ENCODE measurements at places on chromosomes 3 and 15.

DNA sequence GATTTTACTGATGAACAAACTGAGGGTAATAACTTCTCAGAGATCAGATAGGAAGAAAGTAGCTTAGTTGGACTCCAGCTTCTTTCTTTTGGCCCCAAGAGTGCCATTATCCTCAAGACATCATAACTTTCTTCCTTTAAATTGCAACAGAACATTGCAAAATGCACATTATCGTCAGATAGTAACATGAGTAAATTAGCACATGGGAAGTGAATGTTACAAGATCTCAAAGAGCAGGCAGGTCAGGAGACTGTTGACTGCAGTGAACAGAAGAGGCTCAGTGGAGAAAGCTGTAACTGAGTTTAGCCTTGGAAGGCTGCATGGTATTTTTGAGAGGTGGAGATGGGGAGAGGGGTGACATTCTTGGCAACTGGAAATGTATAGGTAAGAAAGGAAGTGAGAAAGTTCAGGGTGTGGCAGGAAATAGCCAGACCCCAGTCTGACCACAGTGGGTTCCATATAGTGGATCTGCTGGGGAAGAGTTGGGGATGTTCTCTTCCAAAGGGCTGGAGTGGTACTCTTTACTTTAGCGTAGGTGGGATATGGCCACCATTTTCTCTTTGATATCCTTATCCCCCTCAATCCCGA lies 307.7 kb downstream of the RPLP1 start:
- DNase-seq = no peak

- DNase-seq = no peak
These were observed 40.0 kb upstream of the SAMMSON start for GRCh38 chr3:69959581-69959980.

- DNase-seq = no peak
These were observed at the start of gene C15orf62 for GRCh38 chr15:40769274-40770146. Gene C15orf62, plus strand, starts transcription at chr15:40769980. Its CDS starts 516 bp downstream, at chr15:40770496.

GRCh38 chr3:136381051-136381450 lies 130.9 kb downstream of the PCCB start:
- DNase-seq = no peak

- DNase-seq = no peak
These were observed 39.4 kb upstream of the IDH2 start for GRCh38 chr15:90141646-90142045.

- DNase-seq = no peak
These were observed 100.1 kb downstream of the EPHB1 start for GRCh38 chr3:134895181-134895580.

DNA sequence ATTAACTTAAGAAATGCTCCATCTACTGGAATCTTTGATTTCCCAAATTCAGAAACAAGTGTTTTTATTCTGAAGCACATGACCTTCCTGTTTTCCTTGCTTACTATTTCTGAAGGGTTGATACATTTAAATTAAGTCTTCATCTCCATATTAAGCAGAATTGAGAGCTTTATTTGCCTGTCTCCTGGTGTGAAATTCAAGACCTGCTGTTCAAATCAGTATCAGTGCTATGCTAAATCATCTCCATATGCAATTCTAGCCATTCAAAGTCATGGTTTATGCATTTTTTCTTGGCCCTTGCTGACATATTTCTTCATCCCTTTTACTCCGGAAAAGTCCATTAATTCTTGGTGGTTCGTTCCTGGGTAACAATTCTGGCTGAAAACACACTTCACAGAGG lies 195.4 kb downstream of the ATP8B4 start:
- no peak for DNase-seq

DNA sequence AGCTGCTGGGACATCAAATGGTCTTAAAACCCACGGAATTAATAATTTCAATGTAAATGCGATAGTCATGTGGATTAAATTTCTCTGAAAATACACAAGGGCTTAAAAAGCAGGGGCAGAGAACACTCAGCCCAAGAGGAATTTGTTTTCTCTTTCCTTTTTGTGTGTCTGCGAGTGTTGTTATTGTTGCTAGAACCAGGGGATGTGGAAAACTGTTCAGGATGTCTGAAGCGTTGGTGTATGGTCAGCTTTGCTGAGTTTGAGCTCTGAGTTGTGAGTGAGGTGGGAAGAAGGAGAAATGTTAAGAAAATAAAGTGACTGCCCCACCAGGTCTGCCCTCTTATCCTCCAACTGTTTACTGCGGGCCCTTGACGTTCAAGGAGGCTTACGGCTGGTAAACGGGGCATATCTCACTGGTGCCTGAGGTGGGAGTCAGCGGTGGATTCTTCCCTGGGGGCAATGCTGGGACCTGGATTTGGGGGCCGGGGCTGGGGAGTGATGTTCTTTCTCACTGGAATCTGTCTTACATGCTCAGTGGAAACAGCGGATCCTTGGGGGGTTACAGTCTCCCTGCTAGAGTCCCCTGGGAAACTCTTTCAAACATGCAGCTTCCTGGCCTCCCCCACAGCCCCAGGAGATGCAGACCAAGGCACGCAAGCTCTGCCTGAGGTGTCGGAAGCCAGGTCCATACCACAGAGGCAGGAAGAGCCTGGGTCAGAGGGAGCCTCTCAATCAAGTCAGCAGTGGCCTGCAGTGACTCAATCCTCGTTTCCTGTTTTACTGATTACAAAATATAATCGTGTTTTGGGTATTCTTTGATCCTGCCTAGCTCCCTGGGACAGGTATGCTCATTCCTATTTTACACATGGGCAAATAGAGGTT lies 41.8 kb downstream of the ITGA11 start:
- DNase-seq = no peak

GRCh38 chr3:194941360-194941955 lies 255.8 kb downstream of the FAM43A start:
- no peak for DNase-seq

- DNase-seq = peak; percentile 36
These were observed 5.9 kb upstream of the CALML4 start for GRCh38 chr15:68210821-68211655.

- no peak for DNase-seq
These were observed 15.4 kb downstream of the ALPK3 start for GRCh38 chr15:84832448-84833040.

DNA sequence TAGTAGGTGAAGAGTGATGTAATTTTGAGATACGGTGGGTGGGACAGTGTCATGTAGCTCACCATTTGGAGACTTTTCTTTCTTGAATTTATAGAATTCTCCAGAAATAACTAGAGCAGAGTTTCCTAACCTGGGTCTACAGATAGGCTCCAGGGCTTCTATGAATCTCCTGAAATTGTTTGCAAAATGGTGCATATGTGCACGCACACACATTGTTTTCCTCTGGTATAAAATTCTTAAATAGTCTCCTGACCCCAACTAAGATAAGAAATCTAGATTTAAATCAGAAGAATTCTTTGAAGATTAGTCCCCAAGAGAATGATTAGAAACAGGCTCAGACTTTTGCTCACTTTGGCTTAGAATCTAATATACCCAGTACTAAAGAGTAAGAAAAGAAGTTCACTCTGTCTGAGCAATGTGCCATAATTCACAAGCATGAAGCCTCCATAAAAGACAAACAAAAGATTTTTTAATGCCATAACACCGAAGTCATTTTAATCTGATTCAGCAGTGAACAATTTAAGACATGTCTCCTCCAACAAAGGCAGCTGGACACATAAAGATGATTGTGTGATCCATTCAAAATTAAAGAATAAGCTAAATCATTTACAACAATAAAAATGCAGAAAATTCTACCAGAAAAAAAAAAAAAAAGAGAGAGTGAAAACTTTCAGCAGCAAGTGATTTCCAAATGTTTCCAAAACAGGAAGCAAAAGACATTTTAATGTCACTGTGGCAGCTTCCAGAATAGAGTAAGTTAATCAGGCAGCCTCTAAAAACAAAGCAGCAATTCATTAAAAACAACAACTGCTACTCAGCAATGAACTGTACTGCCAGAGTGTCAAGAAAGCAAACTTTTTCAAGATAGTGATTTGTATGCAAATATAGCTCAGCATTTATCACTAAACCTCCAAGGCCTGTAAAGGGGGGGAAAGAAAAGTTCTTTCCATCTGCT lies 975.5 kb upstream of the CFAP20DC start:
- no peak for DNase-seq

DNA sequence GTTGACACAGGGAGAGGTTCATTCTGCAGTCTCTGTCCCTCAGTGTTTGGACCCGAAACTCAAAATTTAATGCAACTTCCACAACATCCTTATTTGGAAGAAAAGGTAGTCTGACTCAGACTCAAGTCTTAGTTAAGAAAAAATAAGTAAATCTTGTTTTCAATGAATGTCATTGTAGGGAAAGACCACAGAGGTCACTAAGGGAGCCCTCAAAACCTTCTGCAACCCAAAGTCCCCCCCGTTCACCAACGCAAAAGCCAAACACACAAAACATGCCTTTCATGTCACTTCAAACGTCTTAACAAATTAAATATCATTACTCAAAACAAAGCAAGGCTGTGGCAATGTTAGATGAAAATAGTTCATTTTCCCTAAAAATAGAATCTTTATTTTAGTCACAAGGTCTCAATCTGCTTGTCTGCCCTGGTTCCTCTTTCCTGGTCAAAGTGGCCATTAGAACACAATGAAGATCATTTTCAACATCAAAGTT lies 20.9 kb upstream of the SSUH2 start:
- DNase-seq = no peak

DNA sequence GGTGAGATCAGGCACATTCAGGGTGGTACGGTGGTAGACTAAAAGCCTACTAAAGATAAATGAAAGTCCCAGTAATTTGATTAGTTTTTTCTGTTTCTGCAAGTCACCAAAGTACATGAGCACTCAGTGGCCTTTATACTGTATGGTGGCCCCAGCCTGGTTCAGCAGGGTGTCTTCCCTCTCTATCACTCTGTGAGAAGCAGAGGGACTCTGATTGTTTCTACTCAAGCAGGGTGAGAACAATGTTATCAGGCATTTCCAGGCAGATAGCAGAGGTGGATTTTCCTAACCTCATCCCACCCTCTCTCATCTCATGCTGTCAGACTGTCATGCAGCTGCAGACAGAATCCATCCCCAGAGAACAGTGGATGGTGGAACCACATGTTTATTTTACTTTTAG lies 71.5 kb upstream of the BFSP2 start:
- no peak for DNase-seq

- no peak for DNase-seq
These were observed 60.9 kb downstream of the SLC9C1 start for GRCh38 chr3:112233083-112233482.

DNA sequence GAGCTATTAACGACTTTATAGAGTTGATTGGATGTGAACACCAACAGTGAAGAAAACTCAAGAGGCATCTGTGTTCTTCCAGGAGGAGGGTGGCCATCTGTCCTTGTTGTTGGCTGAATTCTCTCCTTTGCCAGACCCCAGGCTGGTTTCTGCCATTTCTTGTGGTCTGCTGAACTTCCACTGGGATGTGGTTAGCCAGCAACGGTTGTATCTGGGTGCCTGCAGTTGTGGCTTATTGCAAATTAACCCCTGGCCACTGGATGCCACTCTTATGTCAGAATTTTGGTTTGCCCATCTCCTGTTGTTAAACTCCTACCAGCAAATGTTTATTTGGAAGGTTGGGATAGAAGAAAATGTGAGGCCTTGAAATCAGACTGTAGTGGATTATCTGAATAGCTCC lies 163.6 kb upstream of the TBC1D5 start:
- DNase-seq = no peak

- DNase-seq = no peak
These were observed 497 bp upstream of the RPLP1 start for GRCh38 chr15:69451951-69452691.

DNA sequence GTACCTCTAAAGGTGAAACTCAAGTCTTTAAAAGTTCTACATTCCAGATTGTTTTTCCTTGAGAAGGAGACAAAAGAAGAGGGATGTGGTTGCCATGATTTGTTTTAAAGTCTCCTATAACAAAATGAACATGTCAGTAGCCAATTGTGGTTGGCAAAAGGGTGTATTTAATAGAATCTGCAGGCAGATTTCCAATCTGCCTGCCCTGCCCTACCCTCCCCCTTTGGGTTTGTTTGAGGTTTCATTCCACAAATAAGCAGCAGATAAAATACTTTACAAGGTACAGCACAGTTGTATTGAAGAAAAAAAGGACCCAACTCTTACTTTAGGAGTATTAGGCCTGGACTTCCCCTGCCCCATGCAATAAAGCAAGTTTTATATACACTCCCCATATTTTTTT lies 59.5 kb downstream of the MLH1 start:
- DNase-seq = no peak

DNA sequence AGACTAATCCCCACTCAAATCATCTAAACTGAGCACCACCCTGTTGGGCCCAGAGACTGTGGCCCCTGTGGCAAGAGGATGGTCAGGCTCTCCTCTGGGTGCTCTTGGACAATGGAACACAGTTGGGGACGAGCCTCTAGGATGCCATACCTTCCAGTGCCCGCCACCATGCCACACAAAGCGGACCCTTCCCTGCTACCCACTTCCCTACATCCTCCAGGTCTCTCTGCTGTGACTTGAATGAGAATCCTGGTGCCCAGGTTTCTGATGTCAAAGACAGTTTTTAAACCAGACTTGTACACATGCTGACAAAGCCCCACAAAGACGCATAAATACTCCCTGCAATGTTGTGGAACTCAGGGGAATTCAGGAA lies 4.7 kb downstream of the CCDC51 start:
- DNase-seq = no peak

DNA sequence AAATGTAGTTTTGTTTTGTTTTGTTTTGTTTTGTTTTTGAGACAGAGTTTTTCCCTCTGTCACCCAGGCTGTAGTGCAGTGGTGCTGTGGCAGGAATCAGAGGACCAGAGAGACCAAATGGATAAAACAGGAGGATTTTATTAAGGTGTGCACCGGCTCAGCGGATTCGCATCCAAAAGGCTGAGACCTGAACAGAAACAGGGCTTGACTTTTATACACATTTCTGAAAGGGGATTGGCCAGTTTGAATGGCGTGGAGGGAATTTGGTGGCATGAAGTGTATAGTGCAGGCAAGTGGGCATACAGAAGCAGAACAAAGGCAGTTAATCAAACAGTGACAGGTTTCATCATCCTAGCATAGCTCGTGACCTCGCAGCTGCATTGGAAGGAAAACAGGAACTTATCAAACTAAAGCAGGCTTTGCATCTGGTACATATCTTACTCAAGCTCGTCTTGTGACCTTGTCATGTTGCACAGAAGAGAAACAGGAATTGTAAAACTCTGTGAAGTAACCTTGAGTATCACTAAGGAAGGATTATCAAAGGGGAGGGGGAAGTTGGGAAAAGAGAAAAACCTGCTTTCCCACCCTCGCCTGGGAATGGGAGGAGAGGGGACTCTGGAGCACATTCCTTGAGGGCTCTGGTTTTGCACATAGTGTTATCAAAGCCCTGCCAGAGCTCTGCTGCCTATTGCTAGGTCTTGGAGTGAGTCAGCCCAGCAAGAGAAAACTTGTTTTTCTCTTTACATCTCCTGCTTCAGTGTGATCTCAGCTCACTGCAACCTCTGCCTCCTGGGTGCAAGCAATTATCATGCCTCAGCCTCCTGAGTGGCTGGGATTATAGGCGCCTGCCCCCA lies 38.5 kb downstream of the C3orf62 start:
- no peak for DNase-seq

Data from stimulated activated CD8-positive, alpha-beta memory T cell treated with anti-CD3 and anti-CD28 coated beads, Interleukin-7, amount 100 ng/mL, for 1 hour (primary cell).